SIG-M5 (cell line): ENCODE measurements at places on chromosomes 7 and 10.

- DNase-seq = no peak
Observed at GRCh38 chr7:46993396-46993795, 588.5 kb downstream of the TNS3 start.

GRCh38 chr7:87628780-87629569 is 777 bp downstream of the RUNDC3B start:
- DNase-seq = no peak

- no peak for DNase-seq
Observed at GRCh38 chr7:29877196-29877595, 70.9 kb downstream of the WIPF3 start.

DNA sequence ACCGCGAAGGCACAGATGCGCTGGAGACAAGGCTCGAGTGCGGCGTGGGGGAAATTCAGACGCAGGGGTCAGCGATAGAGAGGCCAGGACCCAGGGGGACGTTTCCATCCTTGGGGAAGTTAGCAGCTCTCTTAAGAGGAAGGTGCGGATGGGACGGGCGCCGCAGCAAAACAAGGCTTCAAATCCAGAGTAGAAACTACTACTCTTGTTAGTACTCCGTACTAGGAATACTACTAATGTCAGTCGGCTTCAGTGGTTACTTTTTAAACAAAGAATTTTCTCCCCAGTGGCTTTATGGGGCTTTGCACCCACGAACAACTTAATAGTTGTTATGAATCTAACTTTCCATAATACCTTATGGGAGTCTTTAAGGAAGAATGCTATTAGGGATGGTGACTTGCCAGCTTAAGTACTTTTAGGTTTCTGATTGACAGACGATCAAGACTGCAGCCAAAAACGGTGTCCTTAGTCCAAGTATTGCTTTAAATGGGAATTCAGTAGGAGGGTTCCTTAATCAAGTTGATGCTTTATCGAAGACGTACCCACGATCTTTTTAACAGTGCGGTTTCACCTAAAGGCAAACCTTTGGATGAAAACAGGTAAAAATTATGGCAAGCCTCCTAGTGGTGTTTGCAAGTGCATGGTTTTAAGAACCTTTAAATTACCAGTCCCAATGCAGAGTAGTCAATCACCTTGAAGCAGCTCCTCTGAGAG is 812 bp upstream of the IDE start:
- no peak for DNase-seq

GRCh38 chr10:125009661-125010161 is 67.8 kb downstream of the ZRANB1 start:
- no peak for DNase-seq
